ENCODE measurements at places on chromosomes 6 and 20.

DNA sequence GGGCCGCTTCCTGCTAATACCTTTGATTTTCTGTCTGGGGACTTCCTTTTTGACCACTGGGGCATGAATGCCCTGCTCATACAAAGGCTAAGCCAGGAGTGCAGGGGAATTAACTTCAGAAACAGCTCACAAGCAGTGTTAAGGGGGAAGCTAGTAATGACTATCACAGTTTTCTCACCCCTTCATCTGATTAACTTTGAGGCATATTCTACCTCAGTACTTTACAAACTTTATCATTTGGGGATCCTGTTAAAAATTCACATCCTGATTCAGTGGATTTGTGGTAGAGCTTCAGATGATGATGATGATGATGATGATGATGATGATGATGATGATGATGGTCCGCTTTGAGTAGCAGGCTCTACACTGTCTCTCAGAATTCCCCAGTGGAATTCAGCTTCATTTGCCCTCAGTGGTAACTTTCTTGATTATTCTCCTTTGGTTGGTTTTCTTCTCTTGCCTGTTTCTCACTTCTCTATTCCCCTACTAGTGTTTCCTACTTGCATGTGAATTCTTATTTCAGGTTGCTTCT is 78.4 kb upstream of the TMEM170B start:
- DNase-seq = no peak

- DNase-seq = no peak
Observed at GRCh38 chr6:71721642-71722041, 164.7 kb upstream of the RIMS1 start.

- DNase-seq = no peak
Observed at GRCh38 chr20:16040742-16041141, 532.5 kb downstream of the KIF16B start.

DNA sequence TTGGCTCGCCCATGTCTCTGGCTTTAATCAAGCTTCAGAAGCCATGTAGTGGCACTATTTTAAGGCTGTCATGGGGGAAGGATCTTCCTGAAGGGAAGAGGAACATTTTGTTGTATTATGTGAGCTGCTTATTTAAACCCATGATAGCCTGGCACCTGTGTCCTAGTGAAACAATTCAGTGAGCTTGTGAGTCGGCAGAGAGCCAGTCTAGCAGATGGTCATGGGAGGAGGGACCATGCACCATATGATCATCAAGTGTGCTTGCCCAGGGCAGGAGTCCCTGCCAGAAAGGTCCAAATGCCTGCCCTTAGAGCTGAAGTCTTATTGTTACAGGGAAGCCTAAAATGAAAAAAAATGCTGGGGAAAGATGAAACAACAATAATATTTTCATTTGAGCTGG is 132.9 kb downstream of the PRDM13 start:
- no peak for DNase-seq

DNA sequence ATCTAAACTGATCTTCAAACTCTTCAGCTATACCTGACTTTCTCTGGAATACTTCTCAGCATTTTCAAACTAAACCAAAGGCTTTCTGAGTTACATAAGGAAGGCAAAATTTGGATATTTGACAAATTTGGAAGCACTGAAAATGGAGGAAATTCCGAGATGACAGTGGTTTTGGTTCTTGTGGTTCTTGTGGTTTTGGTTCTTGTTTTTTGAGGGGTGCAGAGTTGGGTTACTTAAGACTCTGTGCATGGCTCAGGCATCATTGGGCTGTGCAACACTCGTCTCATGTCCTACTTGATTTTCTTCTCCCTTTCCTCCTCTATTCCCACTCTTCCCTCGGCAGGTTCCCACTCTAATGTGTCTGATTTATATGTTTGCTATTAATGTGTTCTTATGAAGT is 78.0 kb downstream of the SLC22A3 start:
- DNase-seq = no peak

Measured in bone marrow (tissue), 2 donors.